ENCODE measurements at places on chromosomes 7 and 10. TPM values are rescaled to one million over a fixed set of nuclear protein-coding genes. Genes with fewer than 3 reads are reported as not detected.
A peak's percentile ranks its signal among the peaks of the same experiment; 100 is the strongest.

DNA sequence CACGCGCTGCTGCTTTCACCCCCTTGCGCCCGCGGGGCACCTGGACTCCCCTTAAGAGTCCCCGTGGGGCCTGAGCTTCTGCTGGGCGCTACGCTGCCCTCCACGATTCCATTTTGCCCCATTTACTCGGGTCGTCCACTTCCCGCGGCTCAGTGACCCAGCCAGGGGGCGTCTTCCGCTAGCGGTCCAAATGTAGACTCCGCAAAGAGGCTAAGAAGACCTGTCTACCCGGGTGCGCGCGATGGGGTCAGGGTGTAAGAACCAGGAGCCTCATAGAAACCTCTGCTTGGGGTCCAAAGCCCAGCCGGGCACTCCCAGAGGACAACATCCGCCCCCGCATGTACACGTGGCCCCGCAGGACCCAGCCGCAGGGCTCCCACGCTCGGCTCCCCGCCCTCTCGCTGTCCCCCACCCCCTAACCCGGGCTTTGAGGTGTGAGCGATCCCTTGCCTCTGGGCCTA, 5.2 kb upstream of the HMX2 start:
- H3K27ac ChIP-seq = no peak overlapping the region
- H3K36me3 ChIP-seq = no peaks in the 10 kb centered on the region
- no peak overlapping the region for H3K4me3 ChIP-seq
- H3K4me1 ChIP-seq = peaks cover 49% of the 10 kb centered on the region
- no peak for DNase-seq

- no peak overlapping the region for H3K4me3 ChIP-seq
- no peaks in the 10 kb centered on the region for H3K36me3 ChIP-seq
- H3K27ac ChIP-seq = no peak overlapping the region
- H3K4me1 ChIP-seq = no peaks in the 10 kb centered on the region
Measured at GRCh38 chr10:52949899-52950298, 177.3 kb upstream of the MBL2 start.

DNA sequence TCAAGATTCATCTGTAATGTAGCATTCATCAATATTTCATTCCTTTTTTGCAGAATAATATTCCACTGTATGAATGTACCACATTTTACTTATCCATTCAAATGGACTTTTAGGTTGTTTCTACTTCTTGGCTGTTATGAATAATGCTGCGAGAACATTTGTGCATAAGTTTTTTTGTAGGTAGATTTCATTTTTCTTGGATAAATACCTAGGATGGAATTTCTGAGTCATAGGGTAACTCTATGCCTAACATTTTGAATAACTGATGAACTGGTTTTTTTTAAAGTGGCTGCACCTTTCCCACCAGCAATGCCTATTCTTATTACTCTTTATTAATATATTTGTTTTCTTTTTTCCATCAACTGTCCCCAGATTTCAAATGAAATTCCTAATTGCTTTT, 9.1 kb upstream of the XPNPEP1 start:
- no peaks in the 10 kb centered on the region for H3K36me3 ChIP-seq
- H3K4me3 ChIP-seq = no peak overlapping the region
- no peak for DNase-seq
- no peak overlapping the region for H3K27ac ChIP-seq

DNA sequence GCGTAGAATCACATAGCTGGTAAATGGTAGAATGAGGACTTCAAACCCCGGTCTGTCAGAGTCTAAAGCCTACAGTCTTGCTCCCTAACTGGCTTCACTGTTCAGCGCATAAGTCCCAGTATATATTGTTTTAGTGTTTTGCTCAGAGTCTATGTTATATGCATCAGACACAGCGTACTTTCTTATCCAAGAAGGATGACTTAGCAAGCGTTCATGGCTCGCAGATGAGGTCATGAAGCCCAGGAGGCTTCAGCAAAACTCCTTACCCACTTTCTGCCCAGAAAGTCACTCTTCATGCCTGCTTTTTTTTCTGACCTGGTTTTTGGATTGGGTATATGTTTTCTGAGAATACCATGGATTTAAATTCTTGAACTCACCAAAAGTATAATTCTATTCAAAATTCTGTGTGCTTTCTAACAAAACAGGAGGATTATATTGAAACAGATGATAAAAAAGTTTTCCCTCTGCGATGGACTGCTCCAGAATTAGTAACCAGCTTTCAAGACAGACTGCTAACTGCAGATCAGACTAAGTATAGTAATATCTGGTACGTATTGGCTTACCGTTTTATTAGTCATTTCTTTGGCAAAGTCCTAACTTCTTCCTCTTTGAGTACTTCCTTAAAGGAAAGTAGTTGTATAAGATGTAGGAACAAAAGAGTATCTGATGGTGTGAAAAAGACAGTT, 24.6 kb upstream of the BHLHA15 start:
- DNase-seq = no peak
- H3K27ac ChIP-seq = no peak overlapping the region
- peaks cover 27% of the 10 kb centered on the region for H3K36me3 ChIP-seq
- no peak overlapping the region for H3K4me3 ChIP-seq
- H3K4me1 ChIP-seq = peaks cover 4% of the 10 kb centered on the region
- H3K27me3 ChIP-seq = no peaks in the 10 kb centered on the region

DNA sequence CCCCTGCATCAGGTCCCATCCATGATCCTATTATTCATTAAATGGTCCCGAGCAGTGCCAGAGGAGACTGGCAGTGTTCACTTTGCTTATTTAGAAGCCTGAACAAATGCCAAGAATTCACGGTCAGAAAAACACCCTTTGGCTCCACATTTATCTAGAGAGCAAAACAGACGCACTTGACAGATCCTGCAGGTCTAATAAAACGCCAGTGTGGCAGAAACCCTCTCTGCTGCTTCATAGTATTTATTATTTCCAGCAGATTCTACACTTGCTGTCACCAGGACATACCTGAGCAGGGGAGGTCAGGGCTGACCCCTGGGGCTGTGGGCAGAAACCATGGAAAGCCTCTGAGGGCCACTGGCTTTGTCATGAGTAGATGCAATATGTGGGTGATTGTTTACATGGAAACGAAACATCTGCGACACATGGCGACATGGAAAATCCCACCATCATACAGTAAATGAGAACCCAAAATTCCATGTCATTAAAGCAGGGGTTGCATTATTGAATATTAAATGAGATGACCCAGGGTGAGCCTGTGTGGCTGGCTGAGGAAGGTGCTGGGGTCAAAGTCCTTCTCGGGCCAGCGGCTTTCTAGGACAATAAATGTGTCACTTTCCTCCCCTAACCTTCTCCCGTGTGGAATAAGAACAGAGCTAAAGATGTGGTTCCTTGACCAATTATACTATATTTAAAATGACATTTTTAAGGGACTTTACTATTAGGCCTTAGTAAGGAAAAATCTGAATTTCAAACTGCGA, 205.9 kb upstream of the SVIL start:
- H3K27ac ChIP-seq = peak overlapping the region; percentile 83
- H3K27me3 ChIP-seq = no peaks in the 10 kb centered on the region
- H3K4me3 ChIP-seq = no peak overlapping the region
- no peak for DNase-seq
- H3K4me1 ChIP-seq = peaks cover 39% of the 10 kb centered on the region
- H3K36me3 ChIP-seq = no peaks in the 10 kb centered on the region

CYP3A7 gene
- not detected for total RNA-seq

DNA sequence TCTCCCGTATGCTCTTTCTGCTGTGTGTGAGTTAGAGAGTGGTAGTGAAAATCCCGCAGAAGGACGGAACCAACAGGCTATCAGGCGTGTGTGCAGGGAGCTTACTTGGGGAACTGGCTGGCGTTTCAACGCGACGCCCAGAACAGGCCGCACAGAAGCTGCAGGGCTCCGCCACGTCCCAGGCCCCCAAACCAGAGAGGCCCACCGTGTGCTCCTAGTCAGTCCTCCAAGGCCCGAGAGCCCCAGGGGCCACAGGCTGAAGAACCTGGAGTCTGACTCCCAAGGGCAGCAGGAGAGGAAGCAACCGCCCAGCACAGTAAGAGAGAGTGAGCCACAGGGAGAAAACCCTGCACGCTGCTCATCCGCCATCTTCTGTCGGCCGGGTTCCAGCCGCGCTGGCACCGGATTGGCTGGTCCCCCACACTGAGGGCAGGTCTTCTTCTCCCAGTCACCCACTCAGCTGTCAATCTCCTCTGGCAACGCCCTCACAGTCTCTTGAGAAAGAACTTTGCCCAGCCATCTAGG, 730.6 kb upstream of the VSTM2A start:
- no peaks in the 10 kb centered on the region for H3K27me3 ChIP-seq
- no peak for DNase-seq
- H3K4me1 ChIP-seq = no peaks in the 10 kb centered on the region
- no peaks in the 10 kb centered on the region for H3K36me3 ChIP-seq
- no peak overlapping the region for H3K4me3 ChIP-seq

DNA sequence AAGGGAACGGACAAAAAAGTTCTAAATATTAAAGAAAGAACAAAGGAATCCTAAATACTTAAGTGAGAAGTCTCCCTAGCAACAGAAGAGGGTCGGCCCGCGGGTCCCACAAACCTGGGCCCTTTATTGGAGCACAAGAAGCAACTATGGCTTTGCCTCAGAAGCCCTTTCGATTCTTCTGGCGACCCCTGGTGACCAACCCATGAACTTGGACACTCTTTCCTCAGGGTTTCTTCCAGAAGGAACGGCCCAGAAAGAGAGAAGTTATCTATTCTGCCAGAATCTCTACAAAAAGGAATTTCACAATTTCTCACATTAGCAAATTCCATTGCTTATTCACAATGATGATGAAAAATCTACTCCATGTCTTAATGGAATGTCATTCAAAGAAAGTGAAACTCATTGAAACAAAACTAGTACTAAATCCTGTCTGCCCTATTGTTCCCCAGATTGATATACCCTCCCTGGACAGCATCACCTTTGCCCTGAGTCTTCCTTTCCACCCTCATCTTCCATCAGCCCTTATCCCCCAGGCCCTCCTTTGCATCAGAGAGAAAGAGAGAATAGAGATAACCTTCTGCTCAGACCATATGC, 43.7 kb downstream of the CPVL start:
- no peak for DNase-seq
- H3K4me3 ChIP-seq = no peak overlapping the region
- no peaks in the 10 kb centered on the region for H3K36me3 ChIP-seq

GRCh38 chr10:114611617-114612016, 46.5 kb downstream of the ABLIM1 start:
- no peak for DNase-seq
- no peak overlapping the region for H3K4me3 ChIP-seq
- no peaks in the 10 kb centered on the region for H3K36me3 ChIP-seq
- no peaks in the 10 kb centered on the region for H3K27me3 ChIP-seq

Measured in suprapubic skin (tissue), 4 donors.